ENCODE measurements at places on chromosomes 5 and 9. TPM values are rescaled to one million over a fixed set of nuclear protein-coding genes. Genes with fewer than 3 reads are reported as not detected.

The FAM200C gene
- 2.4 TPM for total RNA-seq

The ANKRD20A1 gene
- total RNA-seq: not detected

The AGXT2 gene
- total RNA-seq: not detected

The SVEP1 gene
- total RNA-seq: 157 TPM

The CDKN2B gene
- total RNA-seq: 16.2 TPM

The MEIKIN gene
- not detected for total RNA-seq

The GAS1 gene
- total RNA-seq: 198 TPM

The NEUROG1 gene
- total RNA-seq: not detected

The PIP5KL1 gene
- 4.5 TPM for total RNA-seq

The CD72 gene
- total RNA-seq: 3.3 TPM

The TICAM2 gene
- 4.7 TPM for total RNA-seq

The HEMGN gene
- not detected for total RNA-seq

The CHSY3 gene
- 6.3 TPM for total RNA-seq

The MAN2A1 gene
- total RNA-seq: 53.5 TPM

The ZMYND19 gene
- 13.0 TPM for total RNA-seq

The IL33 gene
- total RNA-seq: 127 TPM

The FLT4 gene
- 2.8 TPM for total RNA-seq

The SPATA31A3 gene
- total RNA-seq: not detected

The ITGA2 gene
- total RNA-seq: 5.2 TPM

The IFNA21 gene
- total RNA-seq: not detected

The MAST4 gene
- 26.7 TPM for total RNA-seq

The ZNF474 gene
- not detected for total RNA-seq

The GABRA6 gene
- not detected for total RNA-seq

The ANKDD1B gene
- 0.31 TPM for total RNA-seq

The SEMA6A gene
- total RNA-seq: 3.2 TPM

The PCDHA4 gene
- total RNA-seq: 0.24 TPM

The PCDHGA2 gene
- total RNA-seq: 3.5 TPM

The PTPRD gene
- total RNA-seq: 19.8 TPM

The CDC42SE2 gene
- 9.4 TPM for total RNA-seq

The MAMDC2 gene
- total RNA-seq: 0.81 TPM

The FCN2 gene
- total RNA-seq: not detected

The SIT1 gene
- total RNA-seq: not detected

The VLDLR gene
- total RNA-seq: 4.2 TPM

The PLEKHG4B gene
- not detected for total RNA-seq

The CRHBP gene
- 0.69 TPM for total RNA-seq

The C5orf47 gene
- not detected for total RNA-seq

The RANBP17 gene
- 2.9 TPM for total RNA-seq

The MYO10 gene
- total RNA-seq: 22.0 TPM

The SRA1 gene
- 24.0 TPM for total RNA-seq

The ARL10 gene
- 8.4 TPM for total RNA-seq

The ACOT12 gene
- not detected for total RNA-seq

The FOXE1 gene
- total RNA-seq: not detected

The CTXN3 gene
- not detected for total RNA-seq

The ENTPD2 gene
- not detected for total RNA-seq

The CYSRT1 gene
- total RNA-seq: 1.4 TPM

The BAAT gene
- 0.06 TPM for total RNA-seq

The MEF2C gene
- 8.3 TPM for total RNA-seq

The CREBRF gene
- 15.7 TPM for total RNA-seq
